ENCODE measurements at places on chromosomes 11 and 22.

DNA sequence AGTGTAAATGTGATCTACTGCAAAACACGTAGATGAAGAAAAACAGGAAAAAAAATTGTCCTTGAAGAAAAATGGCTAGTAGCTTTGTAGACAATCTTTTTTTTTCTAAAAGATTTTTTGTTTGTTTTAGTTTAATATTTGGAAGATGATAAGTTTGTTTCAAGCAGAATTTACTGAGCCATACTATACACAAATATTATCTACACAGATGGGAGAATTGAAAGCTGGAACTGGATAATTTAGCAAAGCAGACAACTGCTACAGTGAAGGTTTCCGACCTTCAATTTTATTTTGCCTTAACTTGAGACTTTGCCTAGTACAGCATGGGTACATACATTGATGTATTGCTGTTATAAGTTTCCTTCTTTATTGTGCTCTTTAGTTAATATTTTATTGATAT lies 313.0 kb upstream of the PDGFD start:
- DNase-seq: no peak

DNA sequence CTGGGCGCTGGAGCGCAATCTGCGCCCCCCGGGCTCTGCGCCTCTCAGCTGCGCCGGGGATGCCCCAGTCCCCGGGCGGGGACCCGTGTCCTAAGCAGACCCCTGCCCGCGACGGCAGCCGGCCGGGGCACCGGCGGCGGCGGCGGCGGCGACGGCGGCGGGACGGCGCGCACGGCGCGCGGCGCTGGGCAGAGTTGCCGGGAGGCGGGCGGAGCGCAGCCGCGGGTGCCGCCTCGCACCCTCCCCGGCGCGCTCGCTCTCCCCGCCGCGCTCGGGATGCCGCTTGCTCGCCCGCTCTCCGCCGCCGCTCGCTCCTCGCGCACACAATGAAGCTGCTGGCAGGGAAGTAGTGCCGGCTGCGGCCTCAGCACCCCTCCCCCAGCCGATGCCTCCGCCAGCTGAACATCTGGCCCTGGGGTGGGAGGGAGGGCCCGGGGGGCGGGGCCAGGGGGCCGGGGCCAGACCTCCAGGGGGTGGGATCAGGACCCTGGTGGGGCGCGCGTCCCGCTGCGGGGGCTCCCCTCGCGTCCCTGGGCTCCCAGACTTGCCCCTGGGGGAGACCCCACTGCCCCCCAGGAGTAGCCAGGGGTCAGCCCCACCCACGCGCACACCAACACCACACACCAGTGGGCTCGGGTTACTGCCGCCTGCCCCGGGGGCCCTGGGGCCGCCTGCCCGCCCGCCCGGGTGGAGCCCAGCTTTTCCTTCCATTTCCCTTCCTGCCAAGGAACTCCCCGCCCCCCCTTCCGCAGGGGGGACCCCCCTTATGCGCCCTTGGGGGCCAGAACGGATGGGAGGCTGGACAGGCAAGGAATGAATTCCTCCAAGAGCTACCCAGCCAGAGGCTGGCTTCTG lies at the start of gene RCOR2:
Gene RCOR2, minus strand, starts transcription at position 328 of the 855 bp plus-strand sequence. CDS start 708 bp downstream, outside the sequence.
- peak; percentile 95 for DNase-seq

GRCh38 chr11:35065566-35065965 lies 73.4 kb upstream of the CD44 start:
- peak; percentile 43 for DNase-seq

DNA sequence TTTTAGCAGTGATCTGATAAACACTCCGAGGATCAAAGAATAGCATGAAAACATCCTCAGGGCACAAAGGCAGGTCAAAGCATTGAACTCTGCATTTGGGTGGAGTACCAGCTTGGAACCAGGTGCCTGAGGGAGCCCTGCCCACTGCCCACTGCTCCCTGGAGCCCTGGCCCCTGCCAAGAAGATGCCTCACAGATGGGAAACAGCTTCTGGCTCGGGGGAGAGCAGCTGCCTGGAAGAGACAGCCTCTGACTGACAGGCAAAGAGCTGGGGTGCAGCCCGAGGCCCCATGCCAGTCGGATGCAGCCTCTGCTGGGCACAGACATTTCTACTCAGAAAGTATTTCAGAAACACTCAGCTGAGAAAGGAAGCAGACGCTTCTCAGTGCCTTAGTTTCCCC lies 13.2 kb downstream of the LMO1 start:
- DNase-seq: no peak

DNA sequence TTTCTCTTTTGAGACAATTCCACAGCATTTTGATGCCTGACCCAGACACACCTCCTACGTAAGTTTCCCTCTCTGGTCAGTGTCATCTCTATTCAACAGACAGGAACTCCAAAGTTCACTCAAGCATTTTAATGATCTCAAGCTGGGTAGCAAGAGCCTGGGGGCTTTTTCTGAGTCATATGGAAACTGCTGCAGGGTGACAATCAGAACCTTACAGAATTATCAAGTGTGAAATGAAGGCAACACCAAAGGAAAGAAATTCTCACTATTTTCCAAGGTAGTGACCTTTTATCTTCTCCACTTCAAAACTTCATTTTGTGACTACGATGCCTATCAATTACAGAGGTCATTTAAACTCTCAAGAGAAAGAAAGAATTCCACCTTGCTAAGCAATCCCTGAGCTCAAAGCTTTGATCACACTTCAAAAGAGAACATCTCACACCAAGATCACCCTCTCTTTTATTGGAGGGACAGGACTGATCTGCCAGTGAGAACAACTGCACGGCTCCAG lies 229.0 kb upstream of the ZC3H12C start:
- no peak for DNase-seq

- no peak for DNase-seq
These were observed 16.2 kb downstream of the MISFA start for GRCh38 chr11:18615628-18616392.
